Activated CD4-positive, alpha-beta T cell treated with anti-CD3 and anti-CD28 coated beads for 36 hours (primary cell): ENCODE measurements at places on chromosomes 5 and 9. TPM values are rescaled to one million over a fixed set of nuclear protein-coding genes. Genes with fewer than 3 reads are reported as not detected.

DNA sequence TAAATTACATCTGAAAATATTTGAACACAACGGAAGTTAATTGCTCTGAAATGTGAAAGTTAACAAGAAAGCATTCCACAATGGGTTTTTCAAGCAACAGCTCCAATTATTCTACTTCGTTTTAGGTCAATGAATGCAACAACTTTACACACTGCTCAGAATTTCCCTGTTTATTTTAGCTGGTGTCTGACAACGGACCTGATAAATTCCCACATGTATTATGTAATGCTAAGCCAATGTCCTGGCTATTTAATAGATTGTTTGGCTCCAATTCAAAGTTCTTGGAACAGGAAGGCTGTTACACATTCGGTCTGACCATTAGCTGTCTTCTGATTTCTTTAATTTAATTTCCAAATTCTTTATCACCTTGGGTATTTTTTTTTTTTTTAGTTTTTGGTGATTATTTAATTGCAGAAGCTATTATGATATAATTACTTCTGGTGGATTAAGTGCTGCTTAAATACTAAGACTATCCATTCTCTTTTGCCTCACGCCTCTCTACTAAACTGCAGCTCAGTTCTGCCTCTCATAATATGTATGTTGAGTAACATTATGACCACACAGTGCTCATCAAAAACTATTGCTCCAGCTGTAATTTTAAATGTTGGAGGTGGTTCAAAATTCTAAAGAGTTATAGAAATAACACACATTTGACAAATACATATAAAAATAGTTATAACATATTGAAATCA is 57.9 kb downstream of the MEF2C start:
- H3K27ac ChIP-seq = no peak overlapping the region
- H3K4me1 ChIP-seq = peaks cover 39% of the 10 kb centered on the region
- H3K4me3 ChIP-seq = no peak overlapping the region
- no peaks in the 10 kb centered on the region for H3K36me3 ChIP-seq
- DNase-seq = no peak

- DNase-seq = no peak
- H3K27ac ChIP-seq = no peak overlapping the region
- H3K27me3 ChIP-seq = peaks cover 2% of the 10 kb centered on the region
- H3K4me1 ChIP-seq = no peaks in the 10 kb centered on the region
- no peak overlapping the region for H3K4me3 ChIP-seq
Measured at GRCh38 chr5:168701641-168702040, 122.5 kb upstream of the PANK3 start.

DNA sequence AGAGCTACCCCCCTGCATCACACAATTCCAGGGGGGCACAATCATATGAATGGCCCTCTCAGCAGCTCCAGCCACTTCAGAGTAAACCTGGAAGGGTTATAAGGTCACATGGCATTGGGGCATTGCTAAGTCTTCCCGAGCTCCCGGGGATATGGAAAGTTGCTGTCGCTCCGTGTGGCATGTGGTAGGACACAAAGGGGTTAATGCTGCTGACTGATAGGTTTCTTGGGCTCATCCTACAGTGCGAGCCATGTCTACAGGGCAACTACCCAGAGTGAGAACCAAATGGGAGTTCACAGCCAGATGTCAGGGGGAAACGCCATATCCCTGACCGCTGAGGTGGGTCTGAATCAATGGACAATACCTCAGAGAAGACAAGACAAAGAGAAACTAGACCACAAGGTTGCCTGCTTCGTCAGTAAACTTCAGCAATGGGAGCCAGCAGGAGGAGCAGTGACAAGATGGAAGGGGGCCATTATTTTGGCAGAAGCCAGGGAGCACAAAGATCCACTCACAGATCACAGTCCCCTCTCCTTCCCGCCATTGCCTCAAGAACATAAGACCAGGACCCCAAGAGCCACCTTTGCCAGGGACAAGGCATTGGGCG is 52.4 kb upstream of the SHISAL2B start:
- no peak overlapping the region for H3K27ac ChIP-seq
- H3K27me3 ChIP-seq = peaks cover 28% of the 10 kb centered on the region
- H3K4me1 ChIP-seq = peaks cover 4% of the 10 kb centered on the region

DNA sequence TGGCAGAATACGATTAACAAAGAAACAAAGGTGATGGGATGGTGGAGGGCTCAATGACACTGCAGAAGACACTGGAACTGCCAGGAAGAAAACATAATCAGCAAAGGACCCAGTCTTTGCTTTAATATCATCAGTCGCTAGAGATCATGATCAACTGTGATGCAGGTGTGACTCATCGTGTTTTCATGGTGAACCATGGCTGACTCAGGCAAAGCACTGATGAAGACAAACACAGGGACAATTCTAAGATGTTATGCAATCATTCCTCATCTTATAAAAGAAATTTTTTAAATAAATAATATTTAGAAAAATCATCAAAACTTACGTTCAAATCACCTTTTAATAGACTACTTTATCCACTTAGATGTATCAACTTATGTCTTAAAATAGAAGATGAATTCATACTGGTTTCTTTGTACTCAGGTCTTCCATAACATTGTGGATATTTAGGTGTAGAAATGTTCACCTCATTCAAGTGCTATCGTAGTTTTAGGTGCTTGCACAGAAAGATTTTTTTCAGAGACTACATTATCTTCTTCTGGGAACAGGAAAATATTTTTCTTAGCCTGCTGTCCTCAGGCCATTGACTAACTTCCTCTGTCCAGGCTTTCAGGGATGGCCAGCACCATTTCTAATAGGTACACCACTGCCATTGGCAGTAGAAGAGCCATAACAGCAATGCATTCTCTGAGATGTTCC is 673.4 kb upstream of the MEF2C start:
- no peak for DNase-seq
- peaks cover 2% of the 10 kb centered on the region for H3K27me3 ChIP-seq
- no peak overlapping the region for H3K4me3 ChIP-seq
- H3K4me1 ChIP-seq = no peaks in the 10 kb centered on the region
- no peak overlapping the region for H3K27ac ChIP-seq

GRCh38 chr5:54492178-54492577 is 25.4 kb upstream of the SNX18 start:
- no peak for DNase-seq
- peaks cover 5% of the 10 kb centered on the region for H3K27me3 ChIP-seq
- no peaks in the 10 kb centered on the region for H3K4me1 ChIP-seq
- no peak overlapping the region for H3K27ac ChIP-seq
- H3K4me3 ChIP-seq = no peak overlapping the region

- no peak overlapping the region for H3K4me3 ChIP-seq
- H3K27ac ChIP-seq = no peak overlapping the region
- no peaks in the 10 kb centered on the region for H3K27me3 ChIP-seq
- peaks cover 7% of the 10 kb centered on the region for H3K4me1 ChIP-seq
- no peak for DNase-seq
Measured at GRCh38 chr9:126448136-126448535, 121.5 kb downstream of the MVB12B start.

DNA sequence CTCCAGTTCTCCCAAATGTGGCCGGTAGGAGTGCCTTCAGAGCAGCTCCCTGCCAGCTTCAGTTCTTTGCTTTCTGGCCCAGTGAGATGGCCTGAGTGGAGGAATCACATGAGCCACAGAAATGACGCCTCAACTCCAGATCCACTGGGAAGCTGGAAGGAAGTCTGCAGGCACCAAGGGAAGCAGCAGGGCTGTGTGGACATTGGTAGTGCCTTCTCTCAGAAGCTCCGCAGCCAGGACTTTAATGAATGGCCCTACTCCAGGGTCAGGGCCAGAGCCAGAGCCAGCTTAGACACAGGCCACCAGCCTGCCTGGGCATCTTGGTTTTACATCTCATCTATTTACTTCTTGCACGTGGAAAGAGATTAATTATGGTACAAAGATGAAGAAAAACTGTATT is 12.0 kb upstream of the PSMB7 start:
- no peaks in the 10 kb centered on the region for H3K36me3 ChIP-seq
- H3K27ac ChIP-seq = no peak overlapping the region
- no peak for DNase-seq
- H3K4me1 ChIP-seq = no peaks in the 10 kb centered on the region
- peaks cover 3% of the 10 kb centered on the region for H3K27me3 ChIP-seq
- no peak overlapping the region for H3K4me3 ChIP-seq

- H3K4me3 ChIP-seq = no peak overlapping the region
- no peaks in the 10 kb centered on the region for H3K4me1 ChIP-seq
- H3K27me3 ChIP-seq = no peaks in the 10 kb centered on the region
- H3K27ac ChIP-seq = no peak overlapping the region
- no peaks in the 10 kb centered on the region for H3K36me3 ChIP-seq
Measured at GRCh38 chr5:172487671-172488070, 33.3 kb upstream of the SH3PXD2B start.

DNA sequence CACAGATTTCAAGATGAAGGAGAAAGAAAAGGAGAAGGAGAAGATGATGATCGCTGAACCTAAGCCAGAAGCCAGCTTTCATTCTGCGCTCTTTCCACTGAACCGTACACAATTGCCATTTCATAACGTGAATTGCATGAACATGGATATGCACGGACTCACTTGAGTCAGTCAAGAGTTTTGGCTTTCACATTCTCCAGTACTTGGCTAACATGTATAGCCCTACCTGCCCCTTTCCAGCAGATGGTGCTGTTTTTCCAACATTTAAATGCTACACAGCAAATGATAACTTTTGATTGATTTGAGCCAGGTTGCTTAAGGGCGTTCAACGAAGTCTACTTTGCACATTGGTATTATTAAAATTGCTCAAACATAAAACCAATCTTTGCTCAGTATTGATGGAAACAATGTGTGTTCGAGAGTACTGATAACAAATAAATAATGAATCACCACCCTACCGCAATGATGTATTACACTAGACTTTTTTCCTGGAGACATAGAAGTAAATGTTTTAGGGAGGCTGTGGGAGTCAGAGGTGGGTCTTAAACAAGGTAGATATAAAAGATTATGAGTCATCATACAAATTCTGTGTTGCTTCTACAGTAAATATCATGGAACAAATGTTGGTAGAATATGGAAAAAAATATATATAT is 196.4 kb downstream of the TRPM3 start:
- no peaks in the 10 kb centered on the region for H3K36me3 ChIP-seq
- H3K4me3 ChIP-seq = no peak overlapping the region
- no peaks in the 10 kb centered on the region for H3K4me1 ChIP-seq
- no peaks in the 10 kb centered on the region for H3K27me3 ChIP-seq
- H3K27ac ChIP-seq = no peak overlapping the region

- no peak for DNase-seq
- no peaks in the 10 kb centered on the region for H3K36me3 ChIP-seq
- H3K27me3 ChIP-seq = peaks cover under 1% of the 10 kb centered on the region
- no peak overlapping the region for H3K4me3 ChIP-seq
Measured at GRCh38 chr5:91329283-91329682, 53.8 kb downstream of the ARRDC3 start.

- no peak for DNase-seq
- H3K36me3 ChIP-seq = no peaks in the 10 kb centered on the region
- H3K27me3 ChIP-seq = peaks cover 1% of the 10 kb centered on the region
- no peak overlapping the region for H3K27ac ChIP-seq
- H3K4me3 ChIP-seq = no peak overlapping the region
- H3K4me1 ChIP-seq = peaks cover 13% of the 10 kb centered on the region
Measured at GRCh38 chr9:16128003-16128402, 575.2 kb downstream of the CCDC171 start.

GRCh38 chr9:119852390-119852789 is 483.2 kb upstream of the BRINP1 start:
- H3K27ac ChIP-seq = no peak overlapping the region
- no peaks in the 10 kb centered on the region for H3K27me3 ChIP-seq
- no peaks in the 10 kb centered on the region for H3K36me3 ChIP-seq

GRCh38 chr9:89999176-89999533 is 394.3 kb downstream of the GADD45G start:
- no peak for DNase-seq
- H3K27me3 ChIP-seq = no peaks in the 10 kb centered on the region
- H3K4me3 ChIP-seq = peak overlapping the region; percentile 42
- no peaks in the 10 kb centered on the region for H3K36me3 ChIP-seq
- peaks cover 25% of the 10 kb centered on the region for H3K4me1 ChIP-seq

DNA sequence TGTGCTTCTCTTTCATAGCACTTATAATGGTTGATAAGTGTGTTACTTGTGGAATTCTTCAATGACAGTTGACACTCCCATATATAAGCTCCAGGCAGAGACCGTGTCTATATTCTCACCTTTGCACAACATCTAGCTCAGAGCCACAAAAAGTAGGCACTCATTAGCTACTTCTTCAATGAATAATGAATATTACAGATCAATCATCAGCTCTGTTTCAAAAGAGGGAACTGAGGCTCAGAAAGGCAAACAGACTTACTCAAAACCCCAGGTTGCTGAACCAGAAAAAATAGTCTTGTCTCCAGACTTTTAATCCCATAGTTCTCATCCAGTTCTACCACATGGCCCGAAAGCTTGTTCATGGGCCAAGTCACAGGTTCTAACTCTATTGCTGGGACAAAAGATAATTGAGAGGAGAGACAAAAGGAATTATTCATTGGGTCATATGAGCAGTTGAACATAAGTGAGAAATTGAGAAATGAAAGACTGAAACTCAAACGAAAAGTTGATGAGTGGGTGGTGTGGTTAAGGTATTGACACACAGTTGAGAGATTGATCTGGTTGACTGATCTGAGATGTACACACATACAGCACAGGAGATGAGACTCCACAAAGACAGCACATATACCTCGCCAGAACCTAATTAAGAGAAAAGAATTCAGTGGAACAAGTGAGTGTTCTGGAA is 381.6 kb downstream of the EFNA5 start:
- no peaks in the 10 kb centered on the region for H3K36me3 ChIP-seq
- H3K27ac ChIP-seq = no peak overlapping the region
- peaks cover 22% of the 10 kb centered on the region for H3K27me3 ChIP-seq
- no peak overlapping the region for H3K4me3 ChIP-seq
- peaks cover 11% of the 10 kb centered on the region for H3K4me1 ChIP-seq

- no peak overlapping the region for H3K27ac ChIP-seq
- H3K36me3 ChIP-seq = no peaks in the 10 kb centered on the region
- H3K4me1 ChIP-seq = peaks cover 13% of the 10 kb centered on the region
- no peak overlapping the region for H3K4me3 ChIP-seq
- DNase-seq = no peak
Measured at GRCh38 chr5:134430001-134430569, 18.4 kb upstream of the CDKN2AIPNL start.

DNA sequence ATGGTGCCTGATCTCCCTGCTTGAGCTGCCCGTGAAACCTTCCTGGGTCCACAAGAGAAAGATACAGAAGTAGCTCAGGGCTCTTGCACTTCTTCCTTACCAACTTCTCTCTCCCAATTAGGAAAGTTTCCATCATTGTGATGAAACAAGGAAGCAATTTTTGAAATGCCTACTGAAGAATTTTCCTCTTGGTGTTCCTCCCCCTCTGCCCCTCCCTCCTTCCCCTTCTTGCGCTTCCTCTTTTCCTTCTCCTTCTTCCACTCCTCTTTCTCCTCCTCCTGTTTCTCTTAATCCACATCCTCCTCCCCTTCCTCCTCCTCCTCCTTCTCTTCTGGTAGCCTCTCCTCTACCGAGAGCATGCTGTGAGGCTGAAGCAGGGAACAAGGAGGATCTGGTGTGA is 36.3 kb upstream of the OTULINL start:
- DNase-seq = no peak
- peaks cover 4% of the 10 kb centered on the region for H3K4me1 ChIP-seq
- no peak overlapping the region for H3K4me3 ChIP-seq
- no peak overlapping the region for H3K27ac ChIP-seq
- H3K36me3 ChIP-seq = no peaks in the 10 kb centered on the region

SLC2A6 gene
- 1.6 TPM for total RNA-seq

LCN15 gene
- total RNA-seq = not detected

OR1Q1 gene
- not detected for total RNA-seq

POLR1E gene
- 67.5 TPM for total RNA-seq

AIF1L gene
- total RNA-seq = 1.0 TPM

CEL gene
- 1.2 TPM for total RNA-seq

C7 gene
- not detected for total RNA-seq

FGD3 gene
- 41.8 TPM for total RNA-seq

KIF3A gene
- total RNA-seq = 7.1 TPM

NR6A1 gene
- total RNA-seq = 0.82 TPM

BRINP1 gene
- not detected for total RNA-seq

PAPPA gene
- total RNA-seq = not detected
